ENCODE measurements at places on chromosomes 11 and 22.
A peak's percentile ranks its signal among the peaks of the same experiment; 100 is the strongest.

- DNase-seq = peak; percentile 44
Observed at GRCh38 chr11:104917271-104918112, 19.2 kb upstream of the CASP12 start.

DNA sequence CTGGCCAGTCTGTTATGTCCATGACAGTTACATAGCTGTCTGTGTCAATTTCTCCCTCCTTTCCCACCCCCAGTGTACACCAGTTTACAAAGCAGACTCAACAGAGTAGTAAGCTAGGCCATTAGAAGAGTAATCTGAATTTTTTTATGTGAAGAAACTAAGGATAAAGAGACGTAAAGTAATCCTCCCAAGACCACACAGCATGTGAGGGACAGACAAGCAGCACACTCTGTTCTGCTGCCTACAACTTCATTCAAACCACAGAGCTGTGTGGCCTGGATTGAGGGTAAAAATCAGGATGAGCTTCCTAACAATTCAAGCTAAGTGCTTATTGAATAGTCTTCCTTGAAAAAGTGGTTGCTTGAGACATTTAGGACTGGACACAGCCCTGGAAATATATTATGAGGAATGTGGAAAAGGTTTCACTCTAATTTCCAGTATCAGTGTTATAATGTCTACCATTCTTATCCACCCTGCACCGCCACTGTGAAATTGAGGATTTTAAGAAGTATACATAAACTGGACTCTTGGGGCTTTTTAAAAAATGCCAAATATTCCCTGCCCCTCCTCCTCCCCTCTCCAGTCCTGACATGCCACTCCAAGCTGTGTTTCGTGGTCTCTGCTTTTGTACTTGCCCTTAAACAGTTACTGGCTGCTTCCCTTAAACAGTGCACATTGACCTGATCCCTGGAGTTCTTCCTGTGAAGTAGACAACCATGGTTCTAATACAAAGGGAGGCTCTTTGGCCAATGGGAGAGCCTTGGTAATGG lies 40.9 kb downstream of the EXT2 start:
- DNase-seq = peak; percentile 36

- DNase-seq = peak; percentile 53
Observed at GRCh38 chr11:117843666-117844484, 19.3 kb upstream of the FXYD2 start.

DNA sequence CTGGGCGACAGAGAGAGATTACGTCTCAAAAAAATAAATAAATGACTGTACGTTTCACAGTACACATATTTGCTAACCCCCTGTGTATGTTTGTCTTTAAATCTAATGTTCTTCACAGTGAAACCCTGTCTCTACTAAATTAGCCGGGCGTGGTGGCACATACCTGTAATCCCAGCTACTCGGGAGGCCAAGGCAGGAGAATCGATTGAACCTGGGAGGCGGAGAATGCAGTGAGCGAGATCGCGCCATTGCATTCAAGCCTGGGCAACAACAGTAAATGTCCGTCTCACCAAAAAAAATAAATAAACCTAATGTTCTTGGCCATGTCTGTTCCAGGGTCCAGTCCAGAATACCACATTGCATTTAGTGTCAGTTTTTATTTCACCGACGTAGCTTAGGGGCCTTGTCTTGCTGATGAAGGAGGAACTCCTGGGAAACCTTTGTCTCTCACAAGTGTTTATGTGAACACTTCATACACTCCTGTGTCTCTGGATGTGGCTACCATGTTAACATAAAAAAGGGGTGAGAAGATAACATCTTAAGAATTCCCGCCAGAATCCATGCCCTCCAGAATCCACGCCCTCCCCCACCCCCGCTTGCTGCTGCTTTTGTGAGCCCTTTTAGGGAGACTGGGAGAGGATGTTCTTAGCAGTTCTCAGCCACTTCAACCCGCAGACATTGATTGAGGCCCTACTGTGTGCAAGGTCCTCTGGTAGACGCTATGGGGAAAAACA lies 5.0 kb upstream of the SERHL2 start:
- DNase-seq = no peak

- DNase-seq = no peak
Observed at GRCh38 chr22:43191831-43192230, 4.9 kb upstream of the TTLL12 start.

DNA sequence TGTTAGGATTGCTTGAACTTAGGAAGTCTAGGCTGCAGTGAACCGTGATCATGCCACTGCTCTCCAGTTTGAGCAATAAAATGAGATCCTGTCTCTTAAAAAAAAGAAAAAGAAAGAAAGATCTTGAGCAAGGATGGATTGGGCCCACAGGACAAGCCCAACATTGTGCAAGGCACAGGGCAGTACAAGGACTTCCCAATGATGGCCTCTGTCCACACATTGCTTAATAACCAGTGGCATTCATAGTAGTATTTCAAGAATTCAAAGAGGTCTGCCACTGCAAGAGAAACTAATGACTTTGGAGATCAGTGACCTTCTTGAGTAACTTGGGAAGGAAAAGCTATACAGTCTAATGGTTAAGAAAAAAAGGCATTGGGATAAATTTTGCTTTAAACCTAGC lies 44.6 kb downstream of the SEZ6L start:
- peak; percentile 28 for DNase-seq

- no peak for DNase-seq
Observed at GRCh38 chr22:29701155-29701999, 18.4 kb upstream of the CABP7 start.

- DNase-seq = no peak
Observed at GRCh38 chr22:48047722-48048500, 1285.5 kb downstream of the TBC1D22A start.

- no peak for DNase-seq
Observed at GRCh38 chr11:115776916-115777315, 272.7 kb upstream of the CADM1 start.

GRCh38 chr22:30247974-30248373 lies 1.4 kb upstream of the LIF start:
- no peak for DNase-seq

- DNase-seq = no peak
Observed at GRCh38 chr11:62667460-62667859, 2.3 kb downstream of the CSKMT start.

DNA sequence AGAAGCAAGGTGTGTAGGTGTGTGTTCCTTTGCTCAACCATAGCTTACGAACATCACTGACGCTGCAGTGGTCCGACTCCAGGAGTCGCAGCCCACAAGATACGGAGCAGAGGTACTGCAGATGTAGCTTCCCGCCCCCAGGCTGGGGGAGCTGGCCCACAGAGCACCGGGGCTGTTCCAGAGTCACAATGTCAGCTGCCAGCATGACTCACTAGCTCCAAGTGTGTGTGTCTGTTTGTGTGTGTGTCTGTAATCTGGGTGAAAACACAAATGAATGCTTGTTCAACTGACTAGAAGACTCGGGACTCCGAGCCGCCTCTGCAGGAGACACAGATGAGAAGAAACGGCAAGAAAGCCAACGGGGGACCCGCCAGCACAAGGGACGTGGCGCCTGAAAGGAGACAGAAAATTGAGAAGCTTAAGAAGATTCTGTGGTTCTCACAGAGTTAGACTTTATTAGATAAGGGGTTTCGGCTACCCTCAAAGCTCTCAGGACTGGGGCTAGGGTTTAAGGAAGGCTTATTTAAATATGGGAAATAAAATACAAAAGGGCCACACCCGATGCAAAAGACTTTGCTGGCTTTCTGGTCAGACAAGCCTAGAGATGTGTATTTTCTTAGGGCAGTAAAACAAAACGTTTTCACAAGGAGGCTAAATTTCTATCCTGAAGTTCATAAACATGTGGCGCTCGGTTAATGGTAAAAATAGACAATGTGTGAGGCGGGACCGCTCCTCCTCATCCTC lies 10.7 kb downstream of the VSIG10L2 start:
- DNase-seq = no peak

GRCh38 chr11:114091516-114092397 lies 32.2 kb downstream of the ZBTB16 start:
- DNase-seq = no peak

DNA sequence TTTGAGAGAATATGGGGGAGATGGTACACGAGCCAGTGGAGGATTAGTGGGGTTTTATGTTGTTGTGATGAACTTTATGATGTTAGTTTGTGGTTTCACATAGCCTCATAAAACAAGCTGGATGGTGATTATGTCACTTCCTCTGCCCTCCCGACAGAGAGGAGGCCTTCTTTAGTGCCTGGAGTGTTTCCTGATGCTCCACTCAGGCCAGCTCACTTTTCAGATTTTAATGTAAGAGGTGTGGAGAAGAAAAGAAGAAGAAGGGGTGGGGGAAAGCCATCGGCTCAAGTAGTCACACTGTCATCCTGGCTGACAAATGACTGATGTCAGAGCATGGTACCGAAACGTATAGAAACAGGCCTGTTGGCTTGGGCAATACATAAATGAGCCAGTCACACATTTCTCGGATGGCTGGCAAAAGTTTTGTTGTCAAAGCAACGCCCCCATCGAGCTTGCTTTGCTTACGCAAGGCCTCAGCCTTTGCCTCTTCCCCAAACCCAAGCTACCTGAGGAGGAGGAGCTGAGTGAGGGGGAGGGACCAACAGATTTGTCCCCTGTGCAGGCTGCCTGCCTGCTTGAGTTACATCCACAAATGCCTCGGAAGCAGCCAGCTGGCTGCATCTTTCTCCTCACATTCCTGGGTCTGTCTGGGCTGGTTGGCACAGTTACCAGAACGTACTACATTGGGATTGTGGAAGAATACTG lies at the start of gene HEPHL1:
Gene HEPHL1 (plus strand): TSS at position 578 of the 705 bp plus-strand sequence. CDS start 15 bp downstream, at position 593.
- no peak for DNase-seq

- DNase-seq = no peak
Observed at GRCh38 chr11:20310137-20310536, 53.4 kb upstream of the HTATIP2 start.

DNA sequence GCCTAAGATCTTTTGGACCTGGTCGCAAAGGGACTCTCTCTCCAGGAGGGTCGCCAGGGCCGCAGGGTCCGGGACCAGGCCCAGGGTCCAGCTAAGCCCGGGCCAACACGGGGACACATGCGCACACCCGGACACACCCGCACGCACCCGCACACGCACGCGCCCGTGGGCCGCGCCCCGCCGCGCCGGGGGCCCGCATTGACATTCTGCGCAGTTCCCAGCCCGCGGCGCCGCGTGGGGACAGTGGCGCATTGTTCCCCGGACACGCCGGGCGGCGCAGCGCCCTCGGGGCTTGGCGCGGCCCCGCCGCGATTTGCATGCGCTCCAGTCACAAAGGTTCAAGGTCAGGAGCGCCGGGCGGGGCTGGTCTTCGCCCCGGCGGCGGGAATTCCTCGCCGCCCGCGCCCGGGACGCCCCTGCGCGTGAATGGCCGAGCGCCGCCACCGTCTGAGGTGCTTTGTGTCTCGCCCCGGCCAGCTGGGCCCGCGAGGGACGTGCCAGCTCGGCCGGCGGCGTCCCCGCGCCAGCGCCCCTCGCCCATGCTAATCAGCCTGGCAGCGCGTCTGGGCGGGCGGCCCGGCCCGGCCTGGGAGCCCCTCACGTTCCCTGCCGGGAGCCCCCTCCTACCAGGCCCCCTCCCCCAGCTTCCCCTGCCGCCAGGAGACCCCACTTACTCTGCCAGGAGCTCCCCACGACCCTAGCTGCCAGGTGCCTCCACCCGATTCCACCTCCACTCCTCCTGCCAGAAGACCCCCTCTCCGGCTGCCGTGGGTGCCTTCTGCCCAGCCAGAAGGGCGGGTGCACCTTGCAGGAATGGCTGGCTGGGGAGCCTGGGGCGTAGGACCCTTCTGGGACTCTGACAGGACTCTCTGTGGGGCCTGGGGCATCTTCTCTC lies 50.5 kb upstream of the WNT7B start:
- DNase-seq = no peak

DNA sequence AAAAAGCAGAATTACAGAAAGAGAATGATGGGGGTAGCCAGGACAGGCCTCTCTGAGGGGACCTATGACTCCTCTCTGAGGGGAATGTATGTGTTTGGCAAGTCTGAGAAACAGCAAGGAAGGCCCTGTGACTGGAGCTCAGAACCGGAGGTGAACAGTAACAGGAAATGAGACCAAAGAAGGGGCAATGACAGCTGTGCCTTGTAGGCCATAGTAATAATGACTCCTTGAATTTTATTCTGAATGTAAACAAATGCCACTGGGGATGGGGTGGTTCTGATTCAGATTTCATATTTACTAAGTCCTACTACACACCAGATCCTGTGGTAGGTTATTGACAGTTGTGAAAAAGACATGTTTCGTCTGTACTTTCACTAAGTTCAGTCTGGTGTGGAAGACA lies 52.8 kb upstream of the APOA1 start:
- DNase-seq = no peak

- no peak for DNase-seq
Observed at GRCh38 chr11:64850979-64851567, 6.6 kb upstream of the CDC42BPG start.

GRCh38 chr11:31764766-31765165 lies 46.4 kb downstream of the PAX6 start:
- DNase-seq = no peak

DNA sequence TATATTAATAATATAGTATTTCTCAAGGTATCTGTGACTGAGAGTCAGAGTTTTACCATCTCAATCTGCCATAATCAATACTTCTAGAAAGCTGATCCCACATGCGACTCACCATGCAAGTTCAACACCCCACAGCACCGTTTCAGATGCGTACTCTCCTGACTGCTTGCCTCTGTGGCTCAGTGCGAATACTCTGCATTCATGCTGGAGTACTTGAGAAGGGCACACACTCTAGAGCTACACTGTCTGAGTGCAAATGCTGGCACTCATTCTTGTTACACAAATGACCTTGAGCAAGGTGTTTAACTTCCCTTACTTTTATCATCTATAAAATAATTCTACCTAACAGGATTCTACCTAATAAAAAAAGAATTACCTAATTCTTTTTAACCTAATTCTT lies 12.5 kb downstream of the SNU13 start:
- no peak for DNase-seq

DNA sequence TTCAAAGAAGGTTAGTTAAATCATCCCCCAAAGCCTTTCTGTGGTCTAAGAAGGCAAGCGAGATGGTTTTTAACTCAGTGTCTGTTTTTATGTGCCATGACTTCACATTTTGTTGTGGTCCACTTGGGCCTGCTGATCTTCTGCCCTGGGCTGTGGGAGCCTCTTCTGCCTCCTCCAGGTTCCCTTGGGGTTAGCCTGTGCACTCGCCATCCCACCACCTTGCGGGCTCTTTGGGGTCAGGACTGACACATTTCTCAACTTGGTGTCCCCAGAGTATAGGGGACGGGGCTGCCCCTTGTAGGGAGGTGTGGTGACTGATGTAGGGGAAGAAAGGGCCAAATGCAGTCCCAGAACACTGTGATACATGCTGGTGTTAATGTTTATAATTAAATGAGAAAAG lies 207.0 kb downstream of the TBC1D22A start:
- DNase-seq = no peak

DNA sequence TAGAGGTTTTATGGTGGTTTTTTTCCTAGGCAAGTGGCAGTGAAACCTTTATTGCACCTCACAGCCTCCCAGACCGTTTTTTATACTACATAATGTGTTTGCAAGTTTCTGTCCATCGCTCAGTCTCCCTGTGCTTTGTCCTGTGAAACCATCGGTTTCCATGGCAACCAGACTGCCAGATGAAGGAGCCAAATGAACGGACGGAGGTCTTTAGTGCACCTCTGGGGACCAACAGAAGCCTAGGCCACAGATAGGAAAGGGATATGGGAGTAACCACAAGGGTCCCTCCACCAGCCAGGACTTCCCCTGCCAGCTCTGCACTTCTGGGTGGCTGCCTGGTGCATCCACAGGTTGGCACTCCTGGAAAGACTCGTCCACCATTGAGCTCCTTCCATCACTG lies 165.0 kb downstream of the CHST1 start:
- no peak for DNase-seq

GRCh38 chr11:96049426-96049825 lies 125.5 kb upstream of the MTMR2 start:
- DNase-seq = peak; percentile 64
